Posterior cingulate gyrus (tissue), 11 donors: ENCODE measurements at places on chromosomes 12 and 14.

DNA sequence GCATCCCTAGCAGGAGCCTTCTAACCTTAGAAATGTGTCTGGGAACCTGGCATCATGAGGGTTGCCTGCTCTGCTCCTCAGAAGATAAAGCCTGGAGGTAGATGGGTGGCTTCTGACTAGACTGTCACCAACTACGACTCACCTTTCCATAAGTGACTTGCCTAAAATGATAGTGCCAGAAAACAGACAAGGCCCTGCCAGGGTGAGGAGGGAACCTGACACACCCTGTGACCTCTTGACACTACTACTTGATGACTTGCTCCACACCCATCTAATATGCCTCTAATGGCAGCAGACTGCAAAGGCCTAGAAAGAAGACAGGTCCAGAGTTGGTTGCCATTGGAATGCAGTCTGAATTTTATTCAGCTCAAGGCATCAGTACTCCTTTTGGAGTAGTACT, 9.4 kb downstream of the RNF41 start:
- no peak for DNase-seq

DNA sequence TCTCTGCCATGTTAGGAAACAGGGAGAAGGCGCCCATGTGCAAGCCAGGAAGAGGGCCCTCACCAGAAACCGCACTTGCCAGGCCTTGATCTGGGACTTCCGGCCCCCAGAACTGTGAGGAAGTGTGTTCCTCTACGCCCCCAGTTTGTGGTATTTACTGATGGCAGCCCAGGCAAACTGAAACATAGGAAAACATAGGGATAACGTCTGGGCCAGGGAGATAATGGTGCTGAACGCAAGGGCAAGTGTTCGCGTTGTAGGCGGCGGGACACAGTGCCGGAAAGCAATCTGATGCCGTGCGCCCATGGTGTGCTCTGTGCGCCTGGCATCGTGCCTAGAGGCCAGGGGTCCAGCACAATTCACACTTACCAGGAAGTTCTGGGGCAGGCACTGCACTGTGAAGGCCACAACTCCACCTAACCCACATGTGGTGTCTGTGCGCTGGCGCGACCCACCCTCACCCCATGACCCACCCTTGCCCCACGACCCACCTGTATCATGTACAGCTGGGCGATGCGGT, 53.6 kb downstream of the ARL6IP4 start:
- DNase-seq = no peak

GRCh38 chr12:3530548-3530947, 39.5 kb downstream of the PRMT8 start:
- DNase-seq = no peak

DNA sequence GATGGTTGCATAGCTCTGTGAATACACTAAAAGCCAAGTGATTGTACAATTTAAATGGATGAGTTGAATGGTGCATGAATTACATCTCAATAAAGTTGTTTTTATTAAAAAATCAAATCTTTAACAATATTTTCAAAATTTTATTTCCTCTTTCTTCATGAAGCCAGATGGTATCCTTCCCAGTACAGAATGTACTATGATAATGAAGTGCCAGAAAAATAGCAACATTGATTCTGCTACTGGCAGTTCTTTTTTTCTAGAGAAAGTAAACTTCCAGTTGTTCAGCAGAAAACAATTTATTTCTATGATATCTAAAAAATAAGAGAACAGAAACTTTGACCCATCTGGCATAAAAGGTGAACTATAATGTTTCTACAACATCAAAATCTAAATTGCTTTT, 61.5 kb downstream of the SLC2A13 start:
- DNase-seq = no peak

- DNase-seq = no peak
Observed at GRCh38 chr14:104852280-104852663, 12.8 kb upstream of the CEP170B start.

DNA sequence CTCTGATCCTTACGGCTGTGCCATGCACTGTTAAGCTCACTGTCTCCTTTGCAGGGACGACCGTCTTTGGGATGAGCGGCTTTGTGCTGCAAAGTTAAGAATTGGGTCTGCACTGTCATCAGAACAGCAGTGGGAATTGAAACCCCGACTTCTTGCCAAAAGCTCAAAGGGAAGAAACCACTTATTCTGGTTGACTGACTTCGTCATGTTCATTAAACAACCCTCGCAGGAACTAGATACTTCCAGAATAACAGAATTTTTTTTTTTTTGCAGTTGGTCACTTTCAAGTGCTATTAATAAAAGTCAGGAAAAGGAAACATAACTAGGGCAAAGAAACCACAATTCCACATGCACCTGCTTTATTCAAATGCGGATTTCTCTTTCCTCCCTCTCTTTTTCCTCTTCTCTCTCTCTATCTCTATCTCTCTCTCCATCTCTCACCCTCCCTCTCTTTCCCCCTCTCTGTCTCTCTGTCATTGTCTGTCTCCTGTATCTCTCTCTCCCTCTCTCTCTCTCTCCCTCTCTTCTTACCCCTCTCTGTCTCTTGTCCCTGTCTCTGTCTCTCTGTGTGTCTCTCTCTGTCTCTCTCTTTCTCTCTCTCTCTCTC, 12.3 kb upstream of the GLT1D1 start:
- no peak for DNase-seq

DNA sequence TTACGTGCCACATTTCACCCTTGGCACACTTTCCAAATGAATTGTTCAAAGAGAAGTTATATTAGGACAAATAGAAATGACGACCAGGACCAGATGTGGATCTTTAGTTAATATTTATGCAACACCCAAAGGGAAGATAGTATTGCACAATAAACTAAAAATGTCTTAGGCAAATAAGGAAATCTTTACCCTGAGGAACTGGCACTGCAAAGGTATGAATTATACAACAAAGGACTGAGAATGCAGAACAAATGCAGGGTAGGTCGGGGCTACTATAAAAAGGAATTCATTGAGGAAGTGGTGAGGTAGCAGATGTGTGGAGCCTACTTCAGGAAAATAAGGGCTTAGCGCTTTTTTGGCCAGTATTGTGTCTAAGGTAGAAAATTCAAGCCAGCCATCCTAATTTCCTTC, 3.9 kb upstream of the TMTC2 start:
- DNase-seq = no peak

GRCh38 chr14:76718306-76719040, 42.8 kb upstream of the VASH1 start:
- DNase-seq = no peak

GRCh38 chr14:22630486-22630885, 13.7 kb downstream of the OR6J1 start:
- no peak for DNase-seq

GRCh38 chr12:127861406-127861805, 405.6 kb upstream of the TMEM132C start:
- DNase-seq = no peak

DNA sequence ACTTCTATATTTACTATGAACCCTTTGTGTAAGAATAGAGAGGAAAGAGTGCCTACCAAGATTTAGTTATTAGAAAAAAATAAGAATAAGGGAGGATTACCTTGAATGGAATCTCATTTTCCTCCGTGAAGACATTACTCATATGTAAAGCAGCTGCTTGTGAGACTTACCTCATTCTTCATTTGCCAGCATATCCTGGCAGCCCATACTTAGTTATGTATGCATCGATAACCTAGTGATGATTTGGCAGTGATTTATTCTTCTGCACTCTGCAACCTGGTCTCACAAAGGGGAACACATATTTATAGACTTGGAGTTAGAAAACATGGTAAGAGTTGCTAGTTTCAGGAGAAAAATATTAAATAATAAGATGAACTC, 56.8 kb downstream of the LRFN5 start:
- DNase-seq = no peak

- no peak for DNase-seq
Observed at GRCh38 chr14:74271365-74271764, 31.4 kb downstream of the ABCD4 start.

DNA sequence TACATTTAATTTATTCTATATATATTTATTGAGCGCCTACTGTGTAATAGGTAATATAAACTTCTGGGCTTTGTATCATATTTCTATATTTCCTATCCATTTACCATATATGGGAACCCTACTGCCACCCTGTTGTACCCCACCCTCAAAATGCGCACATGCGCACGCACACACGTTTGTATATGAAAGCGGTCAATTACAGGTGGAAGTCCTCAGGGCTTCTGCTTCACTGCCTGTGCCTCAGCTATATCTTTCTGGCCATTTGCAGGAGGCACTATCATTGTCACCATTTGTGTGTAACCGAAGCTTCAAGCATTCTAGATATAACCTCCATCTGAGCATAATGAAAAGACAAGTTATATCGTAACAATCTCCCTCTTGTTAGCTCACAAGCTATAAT, 31.3 kb upstream of the KCNMB4 start:
- DNase-seq = no peak

DNA sequence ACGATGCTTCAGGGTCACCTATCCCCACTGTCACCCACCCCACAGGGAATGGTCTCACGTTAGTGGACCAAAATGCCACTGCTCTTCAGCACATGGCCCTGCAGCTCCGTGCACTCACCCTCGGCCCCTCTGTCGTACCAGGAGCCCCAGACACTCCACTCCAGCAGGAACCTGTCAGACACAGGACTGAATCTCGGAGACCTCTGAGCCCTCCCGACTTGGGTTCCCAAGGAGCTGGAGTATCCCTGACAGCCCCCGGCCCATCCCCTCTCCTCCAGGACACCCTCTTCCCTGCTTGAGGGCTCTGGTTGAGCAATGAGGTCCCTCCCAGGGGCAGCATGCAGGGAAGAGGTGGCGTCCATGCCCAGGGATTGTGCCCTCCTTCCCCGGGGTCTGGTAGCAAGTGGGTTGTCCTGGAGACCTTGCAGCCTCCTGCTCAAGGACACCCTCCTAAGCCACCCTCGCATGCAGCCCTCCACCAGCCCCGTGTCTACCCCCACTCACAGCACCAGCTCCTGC, 20.4 kb upstream of the LRTM2 start:
- no peak for DNase-seq

GRCh38 chr12:80711866-80712265, 4.4 kb downstream of the MYF6 start:
- no peak for DNase-seq

GRCh38 chr14:105483300-105484068, 3.2 kb upstream of the CRIP1 start:
- no peak for DNase-seq

GRCh38 chr14:61569308-61569707, 126.0 kb upstream of the HIF1A start:
- DNase-seq = no peak

GRCh38 chr12:20757-21156, 45.8 kb upstream of the IQSEC3 start:
- peak; percentile 55 for DNase-seq

GRCh38 chr14:68308726-68309520, 483.9 kb downstream of the ZFP36L1 start:
- no peak for DNase-seq

- DNase-seq = no peak
Observed at GRCh38 chr12:69101505-69101904, 137.9 kb upstream of the CPSF6 start.

- DNase-seq = no peak
Observed at GRCh38 chr12:128920468-128920867, 67.2 kb downstream of the GLT1D1 start.

DNA sequence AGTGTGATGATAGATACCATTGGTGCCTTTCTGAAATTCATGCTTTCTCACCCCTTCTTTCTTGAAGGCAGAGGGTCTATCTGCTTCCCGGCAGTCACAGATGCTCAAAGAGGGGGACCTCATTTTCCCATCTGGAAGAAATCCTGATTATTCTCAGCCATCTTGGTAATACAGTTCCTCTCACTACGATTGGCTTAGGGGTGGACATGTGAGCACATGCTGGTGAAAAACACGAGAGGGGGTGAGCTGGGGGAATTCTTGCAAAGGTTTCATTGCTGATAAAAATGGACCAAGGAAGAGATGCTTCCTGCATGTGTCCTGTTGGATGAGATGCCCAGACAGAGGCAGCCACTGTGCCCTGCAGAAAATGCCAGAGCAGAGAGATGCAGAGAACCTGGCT, 13.8 kb upstream of the SCARB1 start:
- no peak for DNase-seq

- no peak for DNase-seq
Observed at GRCh38 chr14:79375356-79375755, 835.9 kb downstream of the DIO2 start.

- DNase-seq = no peak
Observed at GRCh38 chr12:69570545-69571399, 14.5 kb upstream of the CCT2 start.

DNA sequence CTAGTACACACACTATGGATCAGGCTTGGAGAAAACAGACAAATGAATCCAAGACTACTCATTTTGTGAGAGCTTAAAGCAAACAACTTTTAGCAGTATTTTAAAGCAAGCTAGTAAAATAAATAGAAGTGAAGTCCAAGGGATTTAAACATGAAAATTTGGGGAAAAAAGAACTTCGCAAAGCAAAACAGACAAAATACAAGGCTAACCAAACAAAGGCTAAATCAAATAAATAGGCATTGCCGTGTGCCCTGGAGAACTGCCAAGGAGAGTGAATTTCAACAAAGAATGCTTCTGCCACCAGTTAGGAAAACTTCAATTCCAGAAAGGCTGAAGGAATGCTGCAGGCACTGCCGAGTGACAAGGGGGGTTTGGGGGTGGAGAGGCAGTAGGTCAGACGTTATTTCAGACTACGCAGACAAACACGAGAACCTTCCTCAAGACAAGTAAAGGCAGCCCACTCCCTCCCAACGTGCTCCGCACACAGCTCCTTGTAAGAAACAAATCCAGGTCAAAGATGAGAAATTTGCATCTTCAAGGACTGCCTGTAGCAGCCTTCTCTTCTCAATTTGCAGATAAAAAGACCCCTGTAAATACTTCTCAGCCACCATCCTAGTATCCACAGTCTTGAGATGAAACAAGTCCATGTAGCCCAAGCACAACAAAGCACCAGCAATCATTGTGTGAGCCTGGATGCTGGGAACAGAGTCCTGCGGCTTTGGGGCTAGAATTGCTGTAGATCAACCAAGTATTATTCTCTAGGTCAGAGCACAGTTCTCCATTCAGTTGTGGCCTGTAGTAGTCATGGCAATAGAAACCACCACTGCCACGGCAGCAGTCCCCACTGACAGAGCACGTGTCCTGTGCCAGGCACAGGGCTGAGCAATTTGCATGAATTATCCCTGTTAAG, 43.3 kb downstream of the EFCAB11 start:
- peak; percentile 92 for DNase-seq

- no peak for DNase-seq
Observed at GRCh38 chr12:88553941-88554658, 26.2 kb downstream of the KITLG start.

DNA sequence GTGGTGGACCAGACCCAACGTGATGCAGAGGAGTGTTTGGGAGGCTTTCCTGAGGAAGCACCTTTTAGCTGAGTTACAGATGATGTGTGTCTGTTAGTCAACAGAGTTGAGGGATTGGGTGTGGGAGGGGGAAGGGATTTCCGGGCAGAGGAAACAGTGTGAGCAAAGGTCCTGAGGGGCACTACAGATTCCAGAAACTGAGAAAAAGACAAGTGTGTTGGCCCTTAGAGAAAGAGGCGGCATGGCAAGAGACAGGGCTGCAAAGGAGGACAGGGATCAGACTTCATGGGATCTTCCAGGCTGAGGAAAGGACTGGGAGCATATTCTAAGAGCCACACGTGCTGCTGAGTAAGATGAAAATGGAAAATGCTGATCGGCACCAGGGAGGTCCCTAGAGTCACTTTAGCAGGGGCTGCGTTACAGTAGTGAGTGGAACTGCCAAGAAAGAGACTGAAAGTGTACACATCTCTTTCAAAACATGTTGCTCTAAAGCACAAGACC, 9.4 kb upstream of the RPS6KL1 start:
- no peak for DNase-seq
